ENCODE measurements at places on chromosomes 16 and 17.

- DNase-seq = no peak
Measured at GRCh38 chr17:10879190-10879836, 41.4 kb upstream of the PIRT start.

DNA sequence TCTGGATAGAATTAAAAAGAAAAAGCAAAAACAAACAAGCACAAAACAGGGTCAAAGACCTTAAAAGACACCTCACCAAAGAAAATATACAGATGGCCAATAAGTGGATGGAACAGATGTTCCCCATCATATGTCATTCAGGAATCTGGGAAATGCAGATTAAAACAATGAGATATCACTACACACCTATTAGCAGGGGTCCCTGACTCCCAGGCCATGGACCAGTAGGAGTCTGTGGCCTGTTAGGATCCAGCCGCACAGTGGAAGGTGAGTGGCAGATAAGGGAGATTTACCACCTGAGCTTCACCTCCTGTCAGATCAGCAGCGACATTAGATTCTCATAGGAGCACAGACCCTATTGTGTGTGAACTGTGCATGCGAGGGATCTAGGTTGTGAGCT, 167.9 kb downstream of the HS3ST4 start:
- DNase-seq = no peak

DNA sequence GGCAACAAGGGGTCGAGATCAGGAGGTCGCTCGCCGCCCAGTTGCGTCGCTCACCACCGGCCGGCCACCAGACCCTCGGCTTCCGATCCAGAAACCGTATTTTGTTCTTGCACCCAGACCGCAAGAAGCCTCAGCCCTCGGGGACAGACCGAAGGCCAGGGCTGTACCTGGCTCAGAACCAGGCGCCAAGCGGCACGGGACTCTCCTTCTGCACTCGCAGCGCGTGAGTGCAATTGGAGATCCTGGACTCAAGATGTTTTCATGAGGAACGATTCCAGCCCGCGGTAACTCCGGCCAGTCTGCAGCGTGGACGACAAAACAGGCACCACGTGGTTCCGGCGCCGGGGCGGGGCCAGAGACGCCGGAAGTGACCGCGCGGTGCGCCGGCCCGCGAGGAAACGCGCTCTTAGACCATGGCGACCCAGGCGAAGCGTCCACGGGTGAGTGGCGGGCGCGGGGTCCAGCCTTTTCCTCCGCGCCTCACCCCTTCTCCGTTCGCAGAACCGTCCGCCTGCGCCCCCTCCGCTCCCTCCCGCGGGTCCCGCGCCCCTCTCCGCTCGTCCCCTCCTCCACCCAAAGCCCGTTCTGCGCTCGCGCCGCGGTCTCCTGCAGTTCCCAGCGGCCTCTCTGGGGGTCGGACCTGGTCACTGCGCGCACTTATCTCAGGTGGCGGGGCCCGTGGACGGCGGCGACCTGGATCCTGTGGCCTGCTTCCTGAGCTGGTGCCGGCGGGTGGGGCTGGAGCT, at the start of gene SETD6:
Gene SETD6 (plus strand): TSS at position 393 of the 746 bp plus-strand sequence. CDS start 21 bp downstream, at position 414.
- DNase-seq = peak; percentile 46

DNA sequence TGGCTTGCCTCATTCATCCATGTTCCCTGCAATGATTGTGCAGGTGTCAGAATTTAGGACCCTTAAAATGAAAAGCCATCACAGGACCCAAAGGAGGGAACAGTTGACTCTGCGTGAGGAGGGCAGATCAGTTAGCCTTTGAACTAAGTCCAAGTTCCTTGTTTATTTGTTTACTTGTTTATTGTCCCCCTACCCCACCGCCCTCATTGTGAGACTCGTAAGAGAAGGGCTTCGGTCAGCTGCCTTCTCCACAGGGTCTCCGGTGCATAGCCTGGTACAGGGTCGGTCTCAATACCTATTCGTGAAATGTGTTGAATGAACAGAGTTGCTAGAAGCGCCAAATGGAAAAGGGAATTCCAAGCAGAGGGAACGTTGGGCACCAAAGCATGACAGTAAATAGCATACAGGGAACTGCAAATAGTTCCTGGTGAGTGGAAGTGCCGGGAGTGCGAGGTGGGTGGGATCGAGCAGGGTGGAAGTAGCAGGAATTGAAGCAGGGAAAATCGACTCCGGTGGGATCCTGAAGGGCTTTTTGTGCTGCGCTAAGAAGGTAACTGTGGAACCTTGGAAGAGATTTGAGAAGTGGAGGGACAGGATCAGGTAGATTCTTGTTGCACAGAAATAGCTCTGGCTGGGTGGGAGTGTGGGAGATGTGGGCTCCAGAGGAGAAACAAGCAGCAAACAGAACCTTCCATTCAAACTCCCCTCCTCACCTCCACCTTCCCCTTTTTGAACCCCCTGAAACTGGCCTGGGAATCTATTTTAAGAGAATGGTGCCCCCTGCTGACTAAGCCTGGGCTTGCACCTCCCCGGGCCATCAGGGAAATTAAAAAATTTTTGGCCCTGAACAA, 12.7 kb downstream of the SLC35B1 start:
- DNase-seq = peak; percentile 70

GRCh38 chr17:74244128-74244527, 29.9 kb upstream of the DNAI2 start:
- no peak for DNase-seq

DNA sequence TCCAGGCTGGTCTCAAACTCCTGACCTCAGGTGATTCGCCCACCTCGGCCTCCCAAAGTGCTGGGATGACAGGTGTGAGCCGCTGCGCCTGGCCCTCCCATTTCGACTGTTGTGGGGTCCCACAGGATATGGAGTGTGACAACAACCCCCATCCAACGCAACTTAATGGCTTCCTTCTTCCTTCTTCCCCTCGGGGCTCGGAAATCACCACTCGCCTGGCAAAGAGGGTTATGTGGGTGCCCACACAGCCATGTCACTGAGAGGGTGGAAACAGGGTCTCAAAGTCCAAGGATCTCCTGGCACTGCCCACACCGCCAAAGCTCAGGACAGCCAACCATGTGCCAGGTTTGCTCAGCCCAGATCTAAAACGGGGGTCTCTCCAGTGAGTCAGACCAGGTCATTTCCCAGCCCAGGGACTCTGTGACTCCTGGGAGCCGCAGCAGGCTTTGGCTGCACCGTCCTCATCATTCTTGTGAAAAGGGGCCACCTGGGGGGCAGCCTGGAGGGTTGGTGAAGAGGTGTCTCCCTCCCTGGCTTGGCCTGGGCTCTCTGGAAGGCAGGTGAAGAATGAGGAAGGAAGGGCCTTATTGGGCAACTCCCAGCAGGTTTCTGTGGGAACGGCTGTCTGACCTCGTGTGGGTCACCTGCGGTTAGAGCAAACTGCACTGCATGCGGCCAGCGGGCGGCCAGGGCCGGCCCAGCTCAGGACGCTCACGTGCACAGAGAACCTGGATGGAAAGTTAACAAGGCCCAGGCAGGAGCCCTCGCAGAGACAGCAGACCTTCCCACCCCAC, 25.3 kb upstream of the LITAF start:
- DNase-seq = no peak

GRCh38 chr17:45338023-45338781, 21.4 kb upstream of the MAP3K14 start:
- no peak for DNase-seq

GRCh38 chr16:57394444-57394843, 10.1 kb upstream of the CCL17 start:
- no peak for DNase-seq

DNA sequence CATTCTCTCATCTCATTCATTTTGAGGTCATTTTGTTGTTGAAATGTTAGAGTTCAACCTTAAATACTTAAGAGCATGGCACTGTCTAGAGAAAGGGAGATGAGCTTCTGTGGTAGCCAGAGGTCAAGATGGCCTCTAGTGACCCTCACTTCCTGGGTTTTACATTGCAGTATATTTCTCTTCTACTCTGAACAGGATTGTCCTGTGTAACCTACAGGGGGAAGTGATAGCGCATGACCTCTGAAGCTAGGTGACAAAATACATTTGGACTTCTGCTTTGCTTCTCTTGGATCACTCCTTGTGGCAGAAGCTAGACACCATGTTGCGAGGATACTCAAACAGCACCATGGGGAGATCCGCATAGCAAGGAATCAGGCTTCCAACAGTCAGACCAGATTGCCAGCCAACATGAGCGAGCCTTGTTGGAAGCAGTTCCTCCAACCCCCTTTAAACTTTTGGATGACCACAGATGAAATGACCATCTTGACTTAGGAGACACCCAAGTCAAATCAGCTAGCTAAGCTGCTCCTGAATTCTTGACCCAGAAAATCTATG, 748.4 kb downstream of the MAF start:
- no peak for DNase-seq

GRCh38 chr17:75340631-75341030, 51.4 kb upstream of the SLC25A19 start:
- DNase-seq = no peak

DNA sequence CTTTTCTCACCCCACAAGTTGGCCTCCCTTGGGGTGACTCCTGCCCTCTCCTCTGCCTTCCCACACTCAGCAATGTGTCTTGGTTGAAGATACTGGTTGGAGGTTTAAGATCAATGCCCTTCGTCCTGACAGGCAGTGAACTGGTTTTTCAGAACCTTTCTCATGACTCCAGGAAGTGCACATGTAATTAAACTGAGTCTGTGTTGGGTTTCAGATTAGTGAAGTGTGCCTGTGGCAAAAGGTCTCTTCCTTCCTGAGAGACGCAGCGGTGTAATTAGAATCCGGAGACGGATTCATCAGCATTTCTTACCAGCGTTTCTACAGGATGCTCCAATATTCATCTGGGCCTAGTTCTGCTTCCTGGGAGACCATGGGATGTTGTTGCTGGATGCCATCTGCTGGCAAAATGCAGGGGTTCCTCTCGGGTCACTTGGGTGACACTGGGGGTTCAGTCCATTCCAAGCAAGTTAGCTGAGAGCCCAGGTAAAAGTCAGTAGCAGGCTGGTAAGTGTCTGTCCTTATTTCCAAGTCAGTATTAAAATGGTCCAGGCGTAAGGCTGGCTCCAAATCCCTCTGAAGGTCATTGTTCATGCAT, 233.3 kb downstream of the XYLT1 start:
- no peak for DNase-seq

GRCh38 chr17:21228111-21228510, 14.2 kb upstream of the TMEM11 start:
- DNase-seq = no peak

DNA sequence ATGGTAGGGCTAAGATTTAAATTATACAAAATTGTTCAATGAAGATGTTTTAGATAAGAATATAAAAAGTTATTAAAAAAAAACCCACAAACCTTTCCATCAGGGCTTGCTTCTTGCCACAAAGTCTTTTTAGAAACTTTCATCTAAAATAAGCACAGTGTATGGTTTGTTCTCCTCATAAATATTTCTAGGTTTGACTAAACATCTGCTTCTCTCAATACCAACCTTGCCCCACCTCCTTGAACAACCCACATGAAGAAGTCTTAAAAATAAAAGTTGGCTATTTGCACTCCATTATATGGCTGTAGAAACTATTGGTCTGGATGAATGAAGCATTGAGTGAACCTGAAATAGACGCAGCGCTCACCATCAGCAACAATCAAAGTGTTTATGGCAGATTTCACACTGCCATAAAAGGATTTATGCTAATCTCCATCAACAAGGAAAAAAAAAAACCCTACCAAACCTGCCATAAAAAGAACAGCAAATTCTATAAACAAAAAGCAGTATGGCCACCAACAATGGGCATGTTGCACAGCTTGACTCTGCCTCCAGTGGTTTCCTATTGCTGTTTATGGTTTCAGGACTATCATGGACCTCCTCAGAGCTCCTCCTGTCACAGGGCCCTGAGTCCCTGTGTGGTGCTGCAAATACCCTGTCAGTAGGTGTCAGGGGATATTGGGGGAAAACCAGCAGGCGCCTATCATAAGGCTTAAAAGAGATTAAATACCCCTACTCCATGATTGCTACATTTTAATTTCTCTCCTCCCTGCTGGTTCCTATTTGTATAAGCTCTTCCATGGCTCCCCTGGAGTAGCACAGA, 37.6 kb downstream of the SNX11 start:
- DNase-seq = no peak

GRCh38 chr17:32357615-32358014, 7.7 kb downstream of the ZNF207 start:
- DNase-seq = no peak

GRCh38 chr17:46928467-46929261, 5.7 kb downstream of the GOSR2 start:
- no peak for DNase-seq

DNA sequence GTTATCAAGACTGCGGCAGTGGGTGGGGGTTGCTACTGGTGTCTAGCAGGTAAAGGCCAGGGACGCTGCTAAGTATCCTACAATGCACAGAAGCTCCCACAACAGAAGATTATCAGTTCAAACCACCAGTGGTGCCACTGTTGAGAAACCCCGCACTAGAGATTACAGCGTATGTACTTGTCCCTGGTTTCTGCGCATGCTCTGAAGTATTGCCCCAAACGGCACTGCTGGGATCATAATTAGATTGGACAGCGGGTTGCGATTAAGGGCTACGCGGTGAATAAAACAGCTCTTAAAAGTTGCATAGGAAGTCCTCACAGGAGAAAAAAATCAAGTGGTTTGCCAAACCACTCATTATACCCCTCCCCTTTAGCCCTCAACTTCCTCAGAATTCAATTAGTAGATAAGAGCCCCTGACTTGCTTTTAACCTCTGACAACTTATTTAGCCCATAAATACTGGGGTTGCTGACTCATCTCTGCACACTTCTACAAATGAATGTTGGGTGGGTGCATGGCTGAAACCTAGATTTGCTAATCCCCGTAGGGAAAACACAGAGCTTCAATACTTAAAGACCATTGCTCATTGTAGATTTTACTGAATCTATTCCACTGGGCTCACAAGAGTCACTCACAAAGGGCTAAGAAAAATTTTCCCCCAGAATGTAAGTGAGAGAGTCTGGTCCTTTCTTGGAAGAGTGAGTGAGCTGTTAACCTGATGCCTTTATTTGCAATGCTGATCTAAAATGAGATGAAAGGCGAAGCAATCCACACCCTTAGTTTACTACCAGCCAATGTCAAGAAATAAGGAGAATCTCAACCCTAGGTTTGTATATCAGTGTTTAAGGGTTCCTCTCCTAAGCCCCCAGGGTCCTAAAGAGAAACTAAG, 91.8 kb downstream of the RGS9 start:
- no peak for DNase-seq

GRCh38 chr17:56096026-56096810, 57.1 kb upstream of the ANKFN1 start:
- no peak for DNase-seq

DNA sequence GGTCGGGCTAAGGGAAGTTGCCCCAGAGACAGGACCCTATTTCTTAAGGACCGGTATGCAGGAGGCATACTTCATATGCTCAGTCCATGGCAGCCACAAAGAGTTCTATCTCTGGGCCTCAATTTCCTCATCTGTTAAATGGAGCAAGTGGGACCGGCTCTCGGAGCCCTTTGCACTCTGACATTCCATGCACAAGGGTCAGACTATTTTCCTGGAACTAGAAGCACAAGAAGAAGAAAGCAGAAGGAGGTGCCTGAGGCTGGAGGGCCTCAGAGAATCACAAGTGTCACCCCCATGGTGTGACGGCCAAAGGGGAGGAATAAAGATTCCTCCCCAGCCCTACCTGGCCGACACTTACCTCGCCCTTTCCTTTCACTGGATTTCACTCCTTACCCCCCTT, 115.8 kb downstream of the GSG1L start:
- no peak for DNase-seq

Data from activated naive CD4-positive, alpha-beta T cell (primary cell).